ENCODE measurements at places on chromosomes 11 and 22. TPM values are rescaled to one million over a fixed set of nuclear protein-coding genes. Genes with fewer than 3 reads are reported as not detected.

DNA sequence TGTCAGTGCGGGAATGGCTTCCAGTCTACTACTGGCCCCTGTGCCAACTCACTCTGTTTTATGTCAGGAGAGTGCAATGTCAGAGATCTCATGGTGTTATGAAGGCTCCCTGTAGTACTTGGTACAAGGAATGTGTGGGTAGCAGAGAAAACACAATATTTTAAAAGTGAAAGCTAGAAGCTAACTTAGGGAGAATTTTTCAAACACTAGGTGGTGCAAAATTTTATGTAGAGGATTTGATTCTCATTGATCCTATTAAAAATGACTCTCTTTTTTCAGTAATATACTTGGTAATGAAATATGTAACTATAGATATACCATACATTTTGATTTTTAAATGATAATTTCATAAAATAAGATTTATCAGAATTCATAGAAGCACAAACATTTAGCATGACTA lies 134.7 kb downstream of the JRKL start:
- no peak for DNase-seq

The RAPSN gene
- 0.17 TPM for total RNA-seq

The ANAPC15 gene
- 36.3 TPM for total RNA-seq

DNA sequence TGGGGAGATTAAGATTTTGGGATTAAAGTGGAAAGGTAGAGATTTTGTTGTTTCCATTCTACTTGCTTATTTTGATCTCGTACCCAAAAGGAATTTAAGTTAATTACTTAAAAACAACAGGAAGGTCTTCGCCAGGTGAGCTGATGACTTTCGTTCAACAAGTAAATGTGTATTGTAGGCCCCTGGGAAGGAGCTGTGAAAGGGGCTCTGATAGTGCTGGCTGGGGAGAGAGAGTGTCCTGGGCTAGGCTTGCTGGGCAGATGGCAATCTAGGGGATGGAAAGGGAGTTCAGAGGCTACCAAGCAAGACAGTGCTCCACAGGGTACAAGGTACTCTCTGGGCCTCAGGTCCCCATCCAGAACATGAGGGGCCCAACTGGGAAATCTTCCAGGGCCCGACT lies 189.4 kb downstream of the CEP164 start:
- DNase-seq = no peak

The POLD4 gene
- 63.4 TPM for total RNA-seq

DNA sequence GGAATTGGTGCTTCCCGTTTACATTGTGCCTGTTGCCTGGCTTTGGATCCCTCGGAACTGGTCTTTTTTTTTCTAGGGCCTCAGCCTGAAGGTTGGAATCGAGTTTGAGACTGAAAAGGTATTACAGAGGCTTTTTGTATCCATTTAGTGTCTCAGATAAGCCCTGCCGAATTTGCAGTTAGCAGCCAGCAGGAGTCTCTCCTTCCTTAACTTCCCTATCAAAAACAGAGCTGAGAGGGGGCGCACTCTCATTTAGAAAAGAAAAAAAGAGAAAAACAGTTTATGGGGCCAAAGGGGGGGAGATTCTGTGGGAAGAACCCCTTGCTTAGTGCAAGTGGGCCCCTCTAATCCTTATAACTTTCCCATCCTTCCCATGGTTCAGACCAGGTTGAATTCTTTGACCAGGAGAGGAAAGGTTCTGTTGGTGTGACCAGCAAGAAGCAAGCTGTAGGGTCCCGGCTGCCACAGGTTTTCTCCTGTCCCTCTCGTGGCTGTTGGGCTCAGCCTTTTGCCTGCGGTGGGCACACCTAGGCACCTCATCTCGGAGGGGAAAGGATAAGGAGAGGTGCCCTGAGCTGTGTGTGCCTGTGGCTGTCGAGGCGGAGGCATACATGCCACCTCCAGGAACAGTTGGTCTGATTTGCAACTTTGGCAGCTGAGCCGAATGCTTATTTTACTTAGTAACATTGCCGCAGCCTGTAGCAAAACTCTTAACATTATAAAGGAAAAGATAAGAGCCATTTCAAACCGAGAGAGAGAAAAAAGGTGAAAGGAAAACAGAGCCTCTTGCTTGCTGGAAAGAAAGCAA lies 565.0 kb upstream of the CNTN5 start:
- DNase-seq = no peak

The NARS2 gene
- 12.4 TPM for total RNA-seq
